ENCODE measurements at places on chromosomes 6 and 20.
A peak's percentile ranks its signal among the peaks of the same experiment; 100 is the strongest.

DNA sequence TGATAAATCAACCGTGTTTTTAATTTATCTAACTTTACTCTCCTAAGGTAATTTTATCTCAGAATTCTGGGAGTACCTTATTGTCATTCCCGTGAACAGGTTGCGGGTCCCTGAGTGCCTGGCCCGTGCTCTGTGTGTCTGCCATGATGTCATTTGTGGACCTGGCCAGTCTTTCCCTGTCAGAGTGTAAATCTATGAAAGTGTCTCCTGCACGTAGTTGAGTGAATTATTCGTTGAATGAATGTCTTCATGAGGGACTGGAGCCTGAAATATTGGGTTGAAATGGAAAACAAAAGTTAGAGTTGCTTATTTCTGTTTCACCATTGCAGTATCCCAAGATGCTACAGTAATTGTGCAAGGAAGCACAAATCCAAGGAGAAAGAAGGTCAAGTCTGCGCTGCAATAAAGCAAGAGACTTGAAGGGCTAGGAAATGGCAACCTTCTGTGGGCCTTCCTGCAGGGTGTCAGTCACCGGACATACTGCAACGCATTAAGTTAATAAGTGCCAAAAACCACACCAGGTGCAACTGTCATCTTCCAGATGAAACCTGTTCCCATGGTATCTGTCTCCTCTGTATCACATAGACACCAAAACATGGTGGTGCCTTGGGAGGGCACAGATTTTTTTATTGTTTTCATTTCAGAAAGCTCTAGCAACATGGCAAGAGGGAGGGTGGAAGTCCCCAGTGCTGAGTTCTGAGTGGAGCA, 135.5 kb downstream of the ZDHHC14 start:
- no peak for DNase-seq

DNA sequence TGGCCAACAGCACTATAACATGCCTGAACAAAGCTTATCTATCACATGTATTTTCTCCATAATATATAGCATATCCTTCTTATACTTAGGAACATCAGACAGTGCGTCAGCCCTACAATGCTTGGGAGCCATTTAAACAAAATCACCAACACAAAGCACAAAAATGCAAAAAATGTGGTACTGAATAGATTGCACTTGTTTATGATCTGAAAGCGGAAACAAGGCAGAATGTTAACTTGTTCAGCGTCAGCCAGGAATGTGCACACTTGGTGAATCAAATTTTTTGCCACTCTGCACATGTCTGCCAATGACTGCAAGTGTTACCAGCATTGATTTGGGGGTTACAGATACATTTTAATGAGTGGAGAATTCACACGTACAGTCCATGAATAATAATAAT, 14.8 kb downstream of the SLC35A1 start:
- DNase-seq = no peak

DNA sequence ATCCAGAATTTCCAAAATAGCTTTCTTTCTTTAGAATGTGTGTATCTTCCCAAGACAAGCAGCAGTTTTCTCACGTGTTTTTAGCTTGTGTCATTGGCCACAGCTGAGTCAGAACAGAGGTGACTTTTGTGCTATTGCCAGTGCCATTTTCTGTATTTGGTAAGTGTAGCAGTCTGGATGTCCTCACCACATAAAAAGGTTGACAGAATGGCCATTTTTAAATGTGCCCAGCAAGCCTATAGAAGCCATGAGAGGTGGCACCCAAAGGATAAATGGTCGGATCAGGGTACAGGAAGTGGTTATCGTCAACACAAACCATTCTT, 269.5 kb upstream of the HSF2 start:
- no peak for DNase-seq

DNA sequence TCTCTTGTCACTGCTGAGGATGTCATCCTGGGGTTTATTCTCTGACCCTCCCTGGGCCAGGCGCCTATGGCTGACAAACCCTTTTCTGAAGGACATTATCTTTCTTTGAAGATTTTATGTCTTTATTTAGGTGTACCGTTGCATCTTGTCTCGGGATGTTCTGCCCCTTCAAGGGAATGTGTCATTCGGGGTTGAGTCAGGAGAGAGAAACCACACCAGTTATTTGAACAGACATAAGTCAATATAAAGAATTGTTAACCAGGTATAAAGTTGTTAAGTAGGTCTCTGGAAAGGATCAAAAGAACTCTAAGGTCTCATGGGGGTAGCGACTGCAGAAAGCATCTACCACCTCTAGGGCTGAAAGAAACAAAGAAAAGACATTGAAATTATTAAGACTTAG, 8.2 kb upstream of the ELMO2 start:
- DNase-seq = no peak

DNA sequence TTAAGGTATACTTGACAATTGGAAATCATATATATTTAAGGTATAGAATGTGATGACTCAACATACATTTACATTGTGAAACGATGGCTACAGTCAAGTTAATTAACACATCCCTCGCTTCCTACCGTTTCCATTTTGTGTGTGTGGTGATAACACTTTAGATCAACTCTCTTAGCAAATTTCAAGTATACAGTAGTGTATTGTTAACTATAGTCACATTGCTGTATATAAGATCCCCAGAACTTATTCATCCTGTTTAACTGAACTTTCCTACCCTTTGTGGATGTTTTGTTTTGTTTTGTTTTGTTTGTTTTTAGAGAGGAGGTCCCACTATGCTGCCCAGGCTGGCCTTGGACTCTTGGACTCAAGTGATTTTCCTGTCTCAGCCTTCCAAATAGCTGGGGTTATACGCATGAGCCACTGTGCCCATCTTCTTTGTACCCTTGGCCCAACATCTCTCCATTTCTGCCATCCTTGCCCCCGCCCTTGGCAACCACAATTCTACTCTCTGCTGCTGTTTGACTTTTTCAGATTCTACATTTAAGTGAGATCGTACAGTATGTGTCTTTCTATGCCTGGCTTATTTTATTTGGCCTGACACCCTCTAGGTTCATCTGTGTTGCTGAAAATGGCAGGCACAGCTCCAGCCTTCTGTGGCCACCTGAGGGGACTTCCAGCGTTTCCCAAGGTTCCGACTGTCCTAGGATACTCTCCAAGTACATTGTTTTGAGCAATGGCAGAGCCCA, 90.5 kb upstream of the SNX9 start:
- DNase-seq = no peak

DNA sequence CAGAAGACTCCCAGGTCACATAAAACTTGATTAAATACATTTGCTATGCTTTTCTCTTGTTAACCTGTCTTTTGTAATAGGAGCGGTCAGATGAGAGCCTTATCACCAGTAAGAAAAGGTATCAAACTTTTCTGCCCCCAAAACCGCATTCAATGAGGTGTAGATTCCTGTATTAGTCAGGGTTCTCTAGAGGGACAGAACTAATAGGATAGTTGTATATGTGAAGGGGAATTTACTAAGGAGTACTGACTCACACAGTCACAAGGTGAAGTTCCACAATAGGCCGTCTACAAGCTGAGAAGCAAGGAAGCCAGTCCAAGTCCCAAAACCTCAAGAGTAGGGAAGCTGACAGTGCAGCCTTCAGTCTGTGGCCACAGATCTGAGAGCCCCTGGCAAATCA, 32.7 kb downstream of the PTPRK start:
- no peak for DNase-seq

DNA sequence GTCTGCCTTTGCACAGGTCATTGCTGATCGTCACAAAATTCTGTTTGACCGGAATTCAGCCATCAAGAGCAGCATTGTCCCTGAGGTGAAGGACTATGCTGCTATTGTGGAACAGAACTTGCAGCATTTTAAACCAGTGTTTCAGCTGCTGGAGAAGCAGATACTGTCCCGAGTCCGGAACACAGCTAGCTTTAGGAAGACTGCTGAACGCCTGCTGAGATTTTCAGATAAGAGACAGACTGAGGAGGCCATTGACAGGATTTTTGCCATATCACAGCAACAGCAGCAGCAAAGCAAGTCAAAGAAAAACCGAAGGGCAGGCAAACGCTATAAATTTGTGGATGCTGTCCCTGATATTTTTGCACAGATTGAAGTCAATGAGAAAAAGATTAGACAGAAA, 24.6 kb upstream of the CALHM6 start:
- no peak for DNase-seq

- DNase-seq = peak; percentile 57
Observed at GRCh38 chr6:44096612-44097011, 30.6 kb downstream of the MRPL14 start.

GRCh38 chr6:44642870-44643522, 255.5 kb downstream of the CDC5L start:
- no peak for DNase-seq

- no peak for DNase-seq
Observed at GRCh38 chr6:161727083-161727833, 453.4 kb upstream of the AGPAT4 start.

- no peak for DNase-seq
Observed at GRCh38 chr6:41974281-41974825, 32.7 kb upstream of the CCND3 start.

DNA sequence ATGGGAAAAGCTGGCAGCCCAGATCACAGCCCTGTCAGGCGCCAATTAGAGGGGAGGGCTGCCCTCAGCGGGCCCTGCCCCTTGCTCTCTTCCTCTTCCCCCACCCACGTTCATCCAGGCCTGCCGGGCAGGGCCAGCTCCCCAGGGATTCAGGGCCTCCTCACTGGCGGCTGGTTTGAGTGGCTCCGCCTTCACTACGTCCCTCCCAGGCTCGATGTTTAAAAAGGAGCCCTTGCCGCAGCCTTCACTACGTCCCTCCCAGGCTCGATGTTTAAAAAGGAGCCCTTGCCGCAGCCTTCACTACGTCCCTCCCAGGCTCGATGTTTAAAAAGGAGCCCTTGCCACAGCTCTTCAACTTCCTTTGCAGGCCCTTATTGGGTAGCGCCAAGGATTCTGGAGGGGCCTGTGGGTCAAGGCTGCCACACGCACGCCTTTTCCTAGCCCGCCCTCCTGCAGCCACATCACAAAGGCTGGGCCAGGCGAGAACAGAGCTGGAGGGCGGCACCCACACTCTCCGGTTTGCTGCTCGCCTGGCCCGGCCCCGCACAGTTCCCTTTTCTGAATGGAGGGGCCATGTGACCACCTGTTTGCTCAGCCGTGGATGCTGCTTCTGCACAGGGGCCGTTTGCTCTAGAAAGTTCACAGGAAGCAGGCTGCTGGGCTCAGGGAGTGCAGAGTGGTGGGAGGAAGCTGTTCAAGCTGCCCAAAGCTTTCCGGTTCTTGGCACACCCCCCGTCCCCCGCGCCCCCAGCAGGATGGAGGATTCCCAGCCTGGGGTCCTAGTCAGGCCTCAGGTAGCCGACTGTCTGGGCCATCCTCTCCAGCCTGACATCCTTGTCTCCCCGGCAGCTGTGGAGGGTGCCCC, 1.6 kb downstream of the SLC17A9 start:
- no peak for DNase-seq

GRCh38 chr6:71011871-71012371, 55.1 kb upstream of the B3GAT2 start:
- DNase-seq = no peak

DNA sequence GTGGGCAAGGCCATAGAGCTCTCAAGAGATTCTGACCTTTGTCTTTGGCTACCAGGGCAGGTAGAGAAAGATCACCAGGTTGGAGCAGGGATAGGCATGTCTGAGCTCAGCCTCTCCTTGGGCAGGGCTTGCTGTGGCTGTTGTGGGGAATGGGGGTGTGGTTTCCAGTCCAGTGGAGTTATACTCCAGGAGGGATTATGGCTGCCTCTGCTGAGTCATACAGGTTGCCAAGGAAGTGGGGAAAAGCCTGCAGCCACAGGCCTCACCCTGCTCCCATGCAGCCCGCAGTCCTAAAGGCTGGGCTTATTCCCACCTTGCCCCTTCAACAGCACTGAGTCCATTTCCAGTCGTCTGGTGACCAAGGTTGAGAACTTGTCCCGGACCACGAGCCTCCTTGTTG, 21.9 kb downstream of the MEP1A start:
- no peak for DNase-seq

DNA sequence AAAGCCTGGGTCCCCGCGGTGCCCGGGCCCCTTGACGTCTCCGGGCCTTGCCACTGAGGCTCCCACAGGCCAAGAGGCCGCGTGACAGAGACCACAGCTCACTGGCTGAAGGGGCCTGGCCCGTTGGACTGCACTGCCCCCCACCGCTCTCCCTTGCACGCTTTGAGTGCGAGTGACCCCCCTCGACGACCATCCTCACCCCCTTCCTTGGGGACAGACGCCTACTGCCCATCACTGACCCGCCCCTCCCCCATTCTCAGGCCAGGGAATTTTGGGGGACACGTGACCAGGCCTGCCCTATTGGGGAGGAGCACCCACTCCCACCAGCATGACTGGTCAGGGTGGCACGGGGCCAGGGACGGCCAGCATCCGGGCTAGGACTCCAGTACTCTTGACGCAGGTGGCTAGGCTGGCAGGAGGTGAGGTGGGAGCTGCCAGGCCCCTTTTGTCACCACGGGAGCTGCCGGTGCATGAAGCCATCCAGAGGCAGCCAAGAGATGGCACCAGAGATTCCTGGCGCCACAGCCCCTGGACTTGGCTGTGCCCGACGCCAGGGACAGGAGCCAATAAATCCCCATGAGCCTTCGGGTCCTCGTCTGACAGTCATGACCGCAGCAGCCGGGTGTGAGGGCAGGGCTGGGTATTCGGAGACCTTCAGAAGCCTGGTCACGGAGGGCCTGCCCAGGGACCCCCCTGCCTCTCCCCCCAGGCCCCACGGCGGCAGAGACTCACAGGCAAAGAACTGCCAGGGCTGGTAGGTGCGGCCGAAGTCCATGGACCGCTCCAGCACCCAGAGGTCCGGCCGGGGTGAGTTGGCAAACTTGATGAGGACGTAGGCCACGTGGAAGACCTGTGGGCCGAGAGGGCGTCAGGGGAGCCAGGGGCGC, 14.5 kb downstream of the LAMA5 start:
- no peak for DNase-seq

All from stimulated activated CD4-positive, alpha-beta T cell treated with anti-CD3 and anti-CD28 coated beads, TNF-alpha, amount 100 ng/mL, for 1 hour (primary cell).